NCI-H2171 (cell line): ENCODE measurements at places on chromosomes 5 and 9.

DNA sequence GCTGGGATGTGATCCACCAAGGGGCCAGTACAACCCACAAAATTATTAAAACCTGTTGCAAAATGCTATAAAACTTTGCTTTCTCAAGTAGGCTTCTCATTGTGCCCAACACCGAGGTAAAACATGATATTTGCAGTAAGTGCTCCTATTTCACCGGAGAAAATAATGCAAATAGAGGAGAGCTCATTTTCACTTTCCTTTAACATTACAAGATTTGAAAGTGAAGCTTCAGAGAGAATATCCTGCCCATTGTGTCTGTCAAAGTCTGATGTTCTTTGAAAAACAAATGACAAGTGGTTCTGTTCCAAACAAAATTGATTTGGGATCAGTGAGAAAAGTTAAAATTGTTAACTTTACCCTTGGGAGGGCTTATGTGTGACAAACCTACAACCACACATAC is 287.1 kb downstream of the KCNN2 start:
- DNase-seq: no peak

- DNase-seq: no peak
These were observed 255.2 kb downstream of the AOPEP start for GRCh38 chr9:94981723-94982090.

DNA sequence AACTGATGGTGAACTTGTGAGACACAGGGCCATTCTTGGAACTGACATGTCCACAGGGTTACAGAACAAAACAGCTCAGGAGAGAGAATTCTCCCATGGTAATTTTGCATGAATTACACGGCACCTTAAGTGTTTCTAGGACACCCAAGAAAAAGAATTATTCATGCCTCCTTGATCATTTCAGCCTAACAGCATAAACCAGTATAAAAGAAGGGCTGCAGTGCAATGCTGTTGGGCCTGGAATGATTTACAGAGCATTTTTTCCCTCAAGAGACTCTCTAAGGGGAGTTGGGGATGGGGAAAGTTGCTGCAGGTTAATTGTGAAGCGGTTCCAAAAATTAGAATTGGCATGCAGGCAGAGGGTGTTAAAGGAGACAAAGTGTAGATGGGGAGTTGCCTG is 136.4 kb upstream of the FBXL7 start:
- no peak for DNase-seq

DNA sequence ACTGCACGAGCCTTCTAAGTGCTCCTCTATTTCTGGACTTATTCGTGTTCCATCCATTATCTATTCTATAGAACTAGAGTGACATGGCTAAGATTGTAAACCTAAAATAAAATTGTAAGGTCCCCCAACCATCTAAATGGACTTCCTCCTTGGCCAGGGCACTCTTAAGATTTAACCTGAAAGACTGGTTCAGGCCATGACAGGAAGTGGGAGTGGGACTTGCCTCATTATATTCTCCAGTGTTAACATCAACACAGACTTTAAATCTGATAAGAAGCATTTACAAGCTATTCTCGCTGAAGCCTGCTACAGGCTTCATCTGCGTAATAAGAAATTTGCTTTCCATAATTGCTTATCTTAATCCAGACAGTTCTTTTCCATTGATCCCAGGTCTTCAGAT is 117.0 kb downstream of the SSBP2 start:
- no peak for DNase-seq

- DNase-seq: no peak
These were observed 1029.6 kb downstream of the CDH12 start for GRCh38 chr5:21823588-21823987.

GRCh38 chr9:124356745-124357390 is 58.4 kb downstream of the PSMB7 start:
- no peak for DNase-seq

DNA sequence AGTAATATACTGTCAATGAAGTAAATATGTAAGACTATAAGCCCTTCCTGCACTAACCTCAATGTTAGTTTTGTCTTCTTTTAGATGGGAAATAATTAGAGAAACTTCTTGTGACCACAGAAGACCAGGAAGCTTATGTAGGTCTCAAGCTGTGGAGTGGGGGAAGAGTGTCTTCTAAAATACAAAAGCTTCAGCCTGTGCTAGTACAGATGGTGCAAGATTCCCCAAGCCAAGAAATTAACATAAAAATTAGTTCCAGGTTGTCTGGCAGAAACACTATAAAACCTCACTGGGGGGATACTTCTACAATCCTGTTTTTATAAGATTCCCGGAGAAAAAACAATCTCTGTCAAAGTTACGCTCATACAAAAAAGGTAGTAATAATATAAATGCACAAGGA is 103.6 kb downstream of the FNBP1 start:
- no peak for DNase-seq

DNA sequence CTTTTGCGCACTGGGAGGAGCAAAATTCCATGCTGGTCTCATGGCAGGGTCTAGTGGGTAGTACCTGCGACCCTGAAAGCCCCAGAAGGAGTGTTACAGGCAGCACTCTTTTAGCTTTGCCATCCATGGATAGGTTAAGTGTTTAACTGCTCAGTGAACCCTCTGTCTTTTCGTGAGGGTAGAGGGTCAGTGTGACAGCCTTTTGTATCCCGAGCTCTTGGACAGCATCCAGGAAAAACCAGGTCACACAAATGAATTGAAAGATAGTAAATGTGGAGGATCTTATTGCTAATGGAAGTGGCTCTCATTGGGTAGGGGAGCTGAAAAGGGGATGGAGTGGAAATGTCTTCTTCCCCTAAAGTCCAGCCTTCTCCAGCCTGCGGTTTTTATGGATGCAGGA is 57.8 kb upstream of the CCDC112 start:
- no peak for DNase-seq

DNA sequence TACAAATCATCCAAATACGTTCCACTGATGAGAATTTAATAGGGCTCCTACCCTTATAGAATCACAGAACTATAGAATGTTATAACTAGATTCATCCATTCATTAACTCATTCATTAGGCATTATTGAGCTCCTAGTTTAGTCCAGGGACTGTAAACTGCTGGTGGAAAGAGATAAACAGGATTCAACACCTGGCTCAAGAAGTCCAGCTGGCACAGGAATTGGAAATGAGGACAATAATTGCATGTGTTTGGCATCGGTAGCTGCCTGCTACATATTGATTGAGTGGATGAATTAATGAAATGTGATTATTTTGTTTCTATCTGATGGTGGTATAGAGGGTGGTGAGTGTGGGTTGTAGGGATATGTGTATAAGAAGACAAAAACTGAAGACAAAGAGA is 100.8 kb upstream of the TLE1 start:
- DNase-seq: no peak

DNA sequence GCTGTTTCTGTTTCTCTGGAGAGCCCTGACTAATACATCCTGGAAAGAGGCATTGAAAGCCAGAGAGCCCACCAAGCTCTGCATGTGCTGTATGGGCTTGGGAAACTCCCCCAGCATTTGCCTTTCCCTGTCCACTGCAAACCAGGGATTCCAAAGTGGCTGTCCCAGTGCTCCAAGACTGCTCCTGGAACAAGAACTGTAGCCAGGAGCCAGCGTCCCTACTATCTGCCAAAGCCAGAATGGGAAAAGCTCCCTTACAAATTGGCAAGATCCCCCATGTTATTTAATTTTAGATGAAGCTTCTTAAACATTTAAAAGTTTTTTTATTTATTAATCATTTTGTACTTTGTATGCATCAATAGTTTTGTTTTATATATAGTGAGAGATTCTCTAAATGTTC is 263.2 kb downstream of the GABRB2 start:
- DNase-seq: no peak

- peak; percentile 21 for DNase-seq
These were observed 803 bp upstream of the CCNO start for GRCh38 chr5:55234121-55234700.

DNA sequence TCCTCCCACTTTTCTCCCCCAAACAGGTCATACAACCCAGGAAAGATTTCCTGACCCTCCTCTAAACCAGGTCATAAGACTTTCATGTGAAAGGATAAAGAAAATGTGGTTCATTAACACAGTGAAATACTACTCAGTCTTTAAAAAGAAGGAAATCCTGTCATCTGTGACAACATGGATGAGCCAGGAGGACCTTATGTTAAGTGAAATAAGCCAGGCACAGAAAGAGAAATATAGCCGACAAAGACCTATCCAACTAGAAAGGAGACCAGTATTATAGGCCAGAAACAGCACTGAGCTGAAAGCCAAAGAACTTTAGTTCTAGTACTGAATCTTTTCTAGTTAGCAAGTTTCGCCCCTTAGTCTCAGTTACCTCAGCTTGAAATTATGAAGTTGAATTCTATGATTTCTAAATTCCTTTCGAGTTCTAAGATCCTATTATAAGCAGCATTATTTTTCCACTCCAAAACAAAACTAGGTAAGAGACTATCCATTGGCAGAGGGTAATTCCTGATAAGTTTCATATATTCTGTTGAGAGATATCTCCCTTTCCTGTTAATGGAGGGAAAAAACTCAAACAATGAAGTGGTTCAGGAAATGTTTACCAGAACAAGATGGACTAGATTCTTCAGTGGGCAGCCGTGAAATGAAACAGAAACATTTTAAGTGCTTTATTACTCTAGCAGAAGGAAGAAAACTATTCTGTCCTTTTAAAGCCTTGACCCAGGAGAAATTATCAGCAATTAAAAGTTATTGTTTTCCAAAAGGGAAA is 42.5 kb downstream of the GNA14 start:
- DNase-seq: no peak

DNA sequence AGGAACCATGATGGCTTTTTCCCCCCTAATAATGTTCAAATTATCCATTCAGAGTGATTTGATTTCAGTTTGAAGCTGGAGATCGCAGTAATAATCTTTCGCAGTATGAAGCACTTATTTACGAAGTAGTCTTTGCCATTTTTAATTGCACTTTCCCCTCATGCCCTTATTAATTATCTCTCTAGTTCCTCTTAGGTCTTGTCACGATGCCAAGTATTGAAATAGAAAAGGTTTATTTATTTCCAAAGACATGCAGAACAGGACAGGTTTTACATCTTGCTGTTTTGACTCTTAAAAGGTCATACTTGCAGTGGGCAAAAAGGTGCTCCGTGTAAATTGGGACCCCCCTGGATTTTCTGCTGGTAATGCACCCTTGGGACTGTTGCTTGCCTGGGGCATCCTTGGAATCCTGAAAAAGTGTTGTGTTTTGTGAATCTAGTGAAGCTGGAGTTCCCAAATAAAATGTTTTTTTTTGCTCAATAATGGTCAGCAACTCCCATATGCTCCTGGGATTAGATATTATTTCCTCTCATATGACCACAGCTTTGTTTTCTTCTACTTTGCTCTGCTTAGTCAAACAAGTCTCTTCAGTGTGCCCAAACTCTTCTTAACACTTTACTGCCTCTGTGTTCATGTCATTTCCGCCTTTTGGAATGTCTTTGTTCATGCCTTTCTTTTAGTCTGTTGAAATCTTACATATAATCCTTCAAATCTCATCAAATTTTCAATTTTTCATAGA is 278.3 kb downstream of the TMEM38B start:
- no peak for DNase-seq

GRCh38 chr9:84366683-84367082 is 26.1 kb upstream of the SLC28A3 start:
- DNase-seq: no peak

- DNase-seq: no peak
These were observed 1.3 kb upstream of the ITGA1 start for GRCh38 chr5:52786391-52786790.

- DNase-seq: no peak
These were observed 7.9 kb downstream of the ERP44 start for GRCh38 chr9:100090880-100091279.

DNA sequence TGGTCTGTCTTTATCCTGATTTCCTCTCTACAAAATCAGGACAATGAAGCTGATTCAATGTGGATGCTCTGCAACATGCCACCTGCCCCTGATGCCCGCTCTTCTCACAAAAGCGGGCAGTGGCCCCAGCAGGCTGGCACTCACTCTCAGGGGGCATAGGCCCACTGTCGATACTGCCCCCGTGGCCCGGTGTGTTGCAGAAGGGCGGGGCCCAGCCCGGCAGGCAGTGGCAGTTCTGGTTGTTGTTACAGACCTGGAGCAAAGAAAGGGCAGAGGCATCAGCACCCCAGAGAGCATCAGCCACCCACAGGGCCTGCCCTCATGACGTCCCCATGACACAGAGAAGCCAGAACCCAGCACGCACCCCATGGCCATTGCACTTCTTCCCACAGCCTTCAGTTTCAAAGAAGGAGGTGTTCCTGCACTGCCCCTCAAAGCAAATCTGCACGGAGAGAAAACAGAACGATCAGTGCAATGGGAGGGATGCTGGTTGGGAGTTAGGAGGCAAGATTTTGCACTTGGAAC is 31.5 kb downstream of the NIPAL4 start:
- DNase-seq: no peak

DNA sequence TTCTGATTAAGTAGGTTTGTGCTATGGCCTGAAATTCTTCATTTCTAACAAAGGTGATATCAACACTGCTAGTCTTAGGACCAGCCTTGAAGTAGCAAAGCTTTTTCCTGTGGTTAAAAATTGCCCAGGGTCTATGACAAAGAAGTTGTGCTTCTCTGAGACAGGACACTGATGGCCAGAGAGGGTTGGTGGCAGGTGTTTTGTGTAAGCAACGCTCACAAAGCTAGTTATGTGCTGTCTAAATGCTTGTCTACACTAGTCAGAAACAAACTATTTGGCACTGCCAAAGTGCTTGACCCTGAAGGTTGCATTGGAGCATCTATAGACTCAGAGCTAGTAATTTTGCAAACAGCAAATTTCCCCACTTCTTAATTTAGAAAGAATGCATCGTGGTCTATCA is 44.1 kb upstream of the SELENOP start:
- no peak for DNase-seq

- no peak for DNase-seq
These were observed 302.5 kb downstream of the MLLT3 start for GRCh38 chr9:20319641-20320337.

GRCh38 chr9:95239071-95239470 is 78.4 kb downstream of the FANCC start:
- no peak for DNase-seq

- DNase-seq: no peak
These were observed 131.3 kb downstream of the MACIR start for GRCh38 chr5:103389846-103390245.

- no peak for DNase-seq
These were observed 1.7 kb upstream of the ACSL6 start for GRCh38 chr5:132013006-132013689.

DNA sequence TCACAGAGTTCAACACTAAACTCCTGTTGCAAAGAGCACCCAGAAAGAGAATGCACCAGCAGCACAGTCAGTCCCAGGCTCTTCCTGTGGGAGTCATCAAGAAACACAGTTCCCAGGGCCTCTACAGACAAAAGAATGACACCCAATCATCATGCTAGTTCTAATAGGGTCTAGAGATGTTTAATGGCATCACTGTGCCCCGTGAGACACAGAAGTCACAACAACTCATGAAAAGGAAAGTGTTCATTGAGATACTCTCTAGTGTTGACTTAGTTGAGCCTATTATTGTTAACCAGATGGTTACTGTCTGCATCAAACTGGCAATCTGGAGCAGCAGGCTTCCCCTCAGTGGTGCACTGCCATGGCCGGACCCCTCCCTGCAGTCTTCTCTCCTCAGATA is 1.6 kb downstream of the KLHL3 start:
- DNase-seq: no peak

- DNase-seq: no peak
These were observed 50.3 kb upstream of the AFAP1L1 start for GRCh38 chr5:149221326-149221725.

GRCh38 chr5:137328463-137328862 is 170.7 kb downstream of the SPOCK1 start:
- no peak for DNase-seq

- DNase-seq: no peak
These were observed 143.5 kb downstream of the MTX3 start for GRCh38 chr5:79847561-79847960.

GRCh38 chr9:137639303-137640051 is 20.7 kb downstream of the EHMT1 start:
- no peak for DNase-seq
